Ascending aorta (tissue), 2 donors: ENCODE measurements at places on chromosomes 5 and 9. TPM values are rescaled to one million over a fixed set of nuclear protein-coding genes. Genes with fewer than 3 reads are reported as not detected.

- DNase-seq, result no peak
Measured at GRCh38 chr5:107486489-107486888, 184.2 kb downstream of the EFNA5 start.

DNA sequence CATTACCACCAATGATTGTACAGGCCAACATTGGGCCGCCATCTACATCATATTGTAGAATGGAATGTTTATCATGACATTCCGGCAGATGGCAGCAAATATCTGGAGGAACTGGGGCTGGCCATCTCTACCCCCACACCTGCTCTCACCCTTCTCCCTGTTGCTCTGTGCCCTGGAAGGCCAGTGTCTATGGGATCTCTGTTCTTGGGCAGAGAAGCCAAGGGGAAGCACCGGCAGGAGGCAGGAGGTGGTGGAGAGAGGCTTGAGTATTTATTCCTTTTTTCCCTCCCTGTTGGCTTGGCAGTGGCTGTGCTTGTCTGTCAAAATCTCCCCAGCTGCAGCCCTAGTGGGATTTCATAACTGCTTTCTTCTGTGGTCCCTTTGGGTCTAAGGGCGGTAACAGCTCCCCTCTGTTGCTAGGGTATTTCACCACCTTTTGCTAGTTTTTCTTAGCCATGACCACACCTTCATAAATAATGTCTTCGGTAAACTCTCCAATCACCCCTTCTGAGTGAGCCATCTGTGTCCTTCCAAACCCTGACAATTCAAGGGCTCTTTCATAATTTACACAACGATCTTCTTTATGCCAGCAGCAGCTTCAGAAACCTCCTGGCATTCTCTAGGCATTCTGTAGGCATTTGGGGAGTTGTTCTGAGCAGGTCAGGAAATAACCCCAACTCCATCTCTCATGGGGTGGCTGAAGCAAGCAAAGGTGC lies 225.8 kb downstream of the MELK start:
- DNase-seq, result no peak

- DNase-seq, result no peak
Measured at GRCh38 chr5:82439750-82440445, 161.7 kb upstream of the RPS23 start.

- DNase-seq, result no peak
Measured at GRCh38 chr5:161411156-161411555, 135.4 kb downstream of the GABRB2 start.

- no peak for DNase-seq
Measured at GRCh38 chr5:9009931-9010651, 535.8 kb downstream of the SEMA5A start.

GRCh38 chr5:154475591-154476353 lies 2.3 kb downstream of the HAND1 start:
- no peak for DNase-seq

DNA sequence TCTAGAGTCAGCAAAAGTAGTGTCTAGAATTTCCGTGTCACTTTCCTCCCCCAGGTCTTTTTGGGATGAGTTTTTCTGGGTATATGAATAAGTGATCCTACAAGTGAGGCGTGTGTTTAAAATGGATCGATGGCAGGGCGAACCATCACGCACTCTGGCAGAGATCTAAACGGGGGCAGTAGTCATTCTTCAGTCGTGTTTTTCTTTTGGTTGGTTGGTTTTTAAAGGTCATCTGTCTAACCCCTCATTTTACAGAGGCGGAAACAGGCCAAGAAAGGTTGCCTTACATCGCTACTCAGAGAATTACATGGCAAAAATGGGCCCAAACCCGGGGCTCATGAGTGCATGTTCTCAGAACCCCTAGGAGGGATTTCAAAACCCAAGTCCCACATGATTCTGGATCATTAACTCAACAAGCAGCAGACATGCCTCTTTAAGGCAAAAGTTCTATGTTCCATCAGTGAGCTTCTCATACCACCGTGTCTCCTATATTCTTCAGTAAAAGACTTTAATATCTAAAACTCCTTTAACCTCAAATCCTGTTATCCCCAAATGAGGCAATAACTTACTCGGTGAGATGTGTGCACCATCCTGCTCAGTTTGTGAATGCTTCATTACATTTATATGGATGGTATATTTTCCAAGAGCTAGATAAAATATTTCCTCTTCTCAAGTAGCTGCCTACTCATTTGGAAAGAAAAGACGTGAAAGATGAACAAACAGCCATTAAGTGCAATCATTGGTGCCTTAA lies 145.8 kb downstream of the AOPEP start:
- no peak for DNase-seq

GRCh38 chr5:150780816-150781221 lies 2.3 kb downstream of the SMIM3 start:
- DNase-seq, result no peak

DNA sequence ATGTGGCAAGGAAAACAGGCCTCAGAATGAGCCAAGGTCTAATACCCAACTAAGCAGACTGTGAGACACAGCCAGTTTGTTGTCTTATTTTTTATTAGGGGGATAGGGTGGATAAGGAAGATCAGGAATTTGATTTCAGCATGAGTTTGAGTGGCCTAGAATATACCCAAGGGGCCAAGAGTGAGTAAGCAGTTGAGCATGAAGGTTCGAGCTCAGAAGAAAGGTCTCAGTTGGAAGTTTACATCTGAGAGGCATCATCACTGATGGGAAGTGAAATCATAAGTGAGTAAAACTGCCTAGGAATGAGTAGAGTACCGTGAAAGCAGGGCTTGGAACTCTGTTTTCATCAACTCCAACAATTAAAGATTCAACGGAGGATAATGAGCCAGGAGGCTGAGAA lies 12.6 kb downstream of the PSMD5 start:
- no peak for DNase-seq

GRCh38 chr5:81363093-81363871 lies 30.7 kb downstream of the ACOT12 start:
- no peak for DNase-seq

GRCh38 chr5:32506799-32507198 lies 62.3 kb upstream of the ZFR start:
- DNase-seq, result no peak

DNA sequence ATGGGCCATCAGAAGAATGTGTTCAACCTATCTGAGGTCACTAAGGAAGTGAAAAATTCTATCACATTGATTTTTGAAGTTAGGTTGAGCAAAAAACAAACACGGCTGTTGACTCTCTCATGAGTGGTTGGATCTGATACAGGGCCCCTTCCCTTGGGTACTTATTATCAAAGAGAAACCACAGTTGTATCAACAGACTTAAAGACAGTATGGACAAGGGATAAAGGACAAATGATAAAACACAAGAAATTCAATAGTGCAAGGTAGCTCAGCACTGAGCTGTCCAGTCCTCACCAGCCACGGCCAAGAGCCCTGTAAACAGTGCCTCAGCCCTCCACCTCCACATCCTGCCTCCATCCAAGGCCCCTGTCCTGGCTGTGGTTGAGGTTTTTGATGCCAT lies 86.9 kb downstream of the UBE2QL1 start:
- DNase-seq, result no peak

DNA sequence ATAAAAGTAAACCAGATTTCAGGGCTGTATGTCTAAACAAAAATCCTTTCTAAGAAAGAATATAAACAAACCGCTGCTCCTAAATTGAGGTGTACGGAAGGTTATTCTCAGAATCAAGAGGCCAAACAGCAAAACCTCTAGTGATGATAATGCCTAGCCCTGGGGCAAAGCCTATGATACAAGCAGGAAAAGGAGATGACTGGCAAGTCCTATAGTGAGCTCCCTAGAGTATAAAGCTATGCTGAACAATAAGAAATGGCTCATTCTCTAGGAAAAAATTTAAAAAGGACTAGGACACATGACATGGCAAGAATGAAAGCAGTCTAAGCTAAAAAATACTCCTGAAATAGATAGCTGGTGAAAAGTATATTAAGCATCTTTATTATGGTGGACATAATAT lies 187.1 kb downstream of the BNC2 start:
- no peak for DNase-seq

DNA sequence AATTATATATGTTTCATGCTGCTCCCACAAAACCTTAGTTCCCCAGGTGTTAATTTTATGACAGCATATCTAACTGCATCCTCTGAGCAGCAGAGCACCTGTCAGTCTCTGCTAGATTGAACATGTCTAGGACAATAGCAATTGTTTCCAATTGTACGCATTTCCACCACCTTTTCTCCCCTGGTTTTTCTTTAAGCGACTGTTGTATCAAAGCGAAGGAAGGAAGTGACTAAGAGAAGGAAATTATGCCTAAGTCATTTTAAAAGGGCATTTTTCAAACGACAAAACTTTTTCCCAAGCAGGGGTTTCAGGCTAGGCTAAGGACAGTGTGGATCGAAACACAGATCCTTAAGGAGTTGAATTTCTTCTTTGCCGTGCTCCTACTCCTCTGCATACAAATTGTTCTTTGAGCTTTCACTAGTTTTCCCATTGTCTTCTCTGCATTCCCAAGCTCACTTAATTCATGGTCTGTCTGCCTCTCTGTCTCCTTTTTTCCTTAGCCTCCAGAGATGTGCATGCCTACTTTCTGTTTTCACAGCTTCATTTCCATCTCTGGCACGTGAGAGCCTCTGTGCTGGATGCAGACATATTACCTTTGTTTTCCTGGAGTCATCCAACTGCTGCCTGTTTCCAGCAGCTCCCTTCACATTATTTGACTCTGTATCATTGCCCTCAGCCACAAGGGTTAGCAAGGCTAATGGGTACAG lies 39.4 kb upstream of the STARD4 start:
- no peak for DNase-seq

DNA sequence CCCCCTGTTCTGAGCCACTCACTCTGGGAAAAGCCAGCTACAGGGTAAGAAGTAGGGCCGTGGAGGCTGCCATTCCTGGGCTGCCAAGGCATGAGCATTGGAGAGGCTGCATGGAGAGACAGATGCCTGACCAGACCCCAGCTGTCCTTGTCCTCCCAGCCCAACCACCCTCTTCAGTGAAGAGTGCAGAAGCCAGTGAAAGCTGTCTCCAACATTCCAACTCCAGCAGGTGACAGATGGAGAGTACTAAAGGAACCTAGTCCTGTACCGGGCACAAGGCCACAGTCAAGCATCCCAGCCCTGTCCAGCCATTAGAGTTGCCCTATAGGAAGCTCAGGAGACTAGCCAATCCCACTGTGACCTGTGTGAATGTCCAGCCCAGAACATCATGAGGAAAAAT lies 165.1 kb downstream of the DIRAS2 start:
- no peak for DNase-seq

GRCh38 chr9:134211811-134212485 lies 47.6 kb upstream of the RNU6ATAC start:
- DNase-seq, result no peak

GRCh38 chr5:68331192-68332079 lies 115.9 kb downstream of the PIK3R1 start:
- DNase-seq, result no peak

DNA sequence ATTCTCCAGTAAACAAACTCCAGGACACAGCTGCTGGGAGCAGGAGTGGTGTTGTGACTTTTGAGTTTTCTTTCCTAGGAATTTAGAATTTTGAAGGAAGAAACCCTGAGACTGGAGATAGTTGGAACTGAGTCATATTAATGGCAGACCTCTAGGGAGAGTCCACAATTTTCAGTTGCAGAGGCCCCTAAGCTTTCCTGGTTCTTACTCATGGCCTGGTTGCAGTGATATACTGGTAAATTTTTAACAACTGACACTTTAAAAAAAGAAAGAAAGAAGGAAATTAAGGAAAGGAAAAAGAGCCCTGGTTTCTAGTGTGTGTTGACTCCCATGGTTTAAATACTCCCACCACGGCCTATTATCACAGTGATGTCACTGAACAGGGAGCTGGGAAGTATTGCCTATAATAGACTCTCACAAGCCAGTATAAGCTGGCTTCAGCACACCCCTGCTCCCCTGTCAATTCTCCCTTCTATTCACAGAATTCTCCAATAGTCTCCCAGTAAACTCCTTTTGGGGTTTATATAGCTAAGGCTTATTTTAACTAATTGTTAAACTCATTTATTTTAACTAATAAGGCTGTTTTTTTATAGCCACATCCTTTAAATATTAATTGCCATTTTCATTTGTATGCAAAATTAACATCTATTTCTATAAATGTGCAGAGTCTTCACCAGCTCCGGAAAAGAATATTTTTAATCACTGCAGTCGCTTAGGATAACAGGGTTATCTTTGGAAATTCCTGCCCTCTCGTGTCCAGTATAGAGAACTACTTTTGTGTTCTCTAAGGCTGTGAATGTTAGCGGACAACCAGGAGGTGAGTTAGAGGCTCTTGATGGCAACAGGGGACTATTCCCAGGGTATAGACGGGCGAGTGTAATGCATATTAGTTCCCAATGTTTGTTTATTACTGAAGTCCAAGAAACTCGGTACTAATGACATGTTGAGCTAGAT lies 59.7 kb downstream of the GGTA1 start:
- DNase-seq, result no peak

- no peak for DNase-seq
Measured at GRCh38 chr9:128684065-128684324, 5.0 kb upstream of the SET start.

DNA sequence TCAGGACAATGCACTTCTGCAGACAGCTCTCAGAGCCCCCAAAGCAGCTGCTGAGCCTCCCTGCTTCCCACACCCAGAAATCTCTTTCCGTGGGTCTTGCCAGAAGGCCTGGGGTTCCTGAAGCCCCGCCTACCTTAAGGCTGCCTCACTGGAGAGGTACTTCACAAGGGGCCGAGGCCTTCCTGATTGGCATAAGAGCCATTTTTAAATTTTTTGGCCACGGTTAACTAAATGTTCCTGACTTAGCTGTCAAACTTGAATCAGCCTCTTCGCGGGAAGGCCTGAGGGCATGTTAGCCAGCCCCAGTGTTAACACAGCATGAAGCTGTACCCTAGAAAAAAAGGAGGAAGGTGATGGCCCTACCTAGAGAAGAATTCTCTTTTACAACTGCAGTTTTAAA lies 20.7 kb upstream of the EPB41L4B start:
- DNase-seq, result no peak

DNA sequence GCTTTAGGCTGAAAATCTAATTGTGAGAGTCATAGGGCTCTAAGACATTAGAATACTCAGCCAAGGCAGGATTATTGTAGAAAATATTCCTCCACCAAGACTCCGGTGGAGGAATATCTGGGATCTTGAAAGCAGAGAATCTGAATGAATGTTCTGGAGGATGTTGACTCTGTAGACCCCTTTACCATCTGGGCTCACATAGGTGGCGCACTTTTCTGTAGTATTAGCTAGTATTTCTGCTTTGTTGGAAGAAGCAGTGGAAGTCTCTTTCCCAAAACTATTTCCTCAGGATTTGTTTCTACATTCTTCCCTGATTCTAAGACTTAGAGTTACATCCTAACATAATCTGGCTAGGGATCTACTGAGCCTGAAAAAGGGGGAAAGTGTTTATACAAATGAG lies 752.4 kb upstream of the SEMA6A start:
- DNase-seq, result no peak

Gene KCNIP1
- total RNA-seq, result not detected

Gene C5orf46
- 62.8 TPM for total RNA-seq

Gene PBX3
- total RNA-seq, result 24.3 TPM

Gene PCDHGB3
- total RNA-seq, result 14.4 TPM

Gene NR5A1
- 0.96 TPM for total RNA-seq

Gene GABRA1
- total RNA-seq, result not detected

Gene CLIC3
- total RNA-seq, result 2.8 TPM

Gene PCDHA1
- total RNA-seq, result not detected
